Brain (organoid and tissue), 16 donors: ENCODE measurements at places on chromosomes 7 and 10.

DNA sequence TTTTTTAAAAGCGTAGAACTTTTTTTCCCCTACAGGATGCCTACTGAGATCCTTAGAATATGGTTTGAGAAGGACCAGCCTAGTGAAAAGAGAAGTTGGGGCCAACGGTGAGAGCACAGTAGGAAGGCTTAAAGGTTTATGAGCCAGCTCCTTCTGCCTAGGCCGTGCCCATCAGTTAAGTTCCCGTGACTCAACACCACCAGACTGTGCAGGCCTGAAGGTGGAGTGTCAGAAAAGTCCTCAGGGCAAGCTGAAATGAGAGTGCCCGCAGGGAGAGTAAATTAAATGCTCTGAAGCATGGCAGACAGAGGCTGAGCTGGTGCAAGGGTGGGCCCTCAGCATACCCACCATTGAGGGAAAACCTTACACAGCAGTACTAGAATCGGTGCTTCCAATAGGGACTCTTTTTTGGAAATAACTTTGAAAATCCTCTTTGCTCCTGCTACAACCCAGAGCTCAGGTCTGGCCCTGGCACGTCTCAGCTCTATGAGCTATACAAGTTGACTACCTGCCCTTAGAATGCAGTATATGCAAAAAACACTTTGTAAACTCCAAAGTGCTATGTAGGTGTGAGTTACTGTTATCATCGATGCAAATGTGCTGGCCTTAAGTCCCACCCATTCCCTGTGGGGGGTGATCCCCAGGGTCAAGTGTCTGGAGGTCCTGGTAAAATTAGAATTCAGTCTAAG, 15.2 kb upstream of the C10orf67 start:
- no peak for DNase-seq

- peak; percentile 92 for DNase-seq
These were observed 70.5 kb downstream of the ADCYAP1R1 start for GRCh38 chr7:31122649-31123058.

- no peak for DNase-seq
These were observed 21.1 kb downstream of the SLC29A4 start for GRCh38 chr7:5303591-5304505.

GRCh38 chr7:100720279-100720670, at the start of gene EPO:
Gene EPO, plus strand, starts transcription at chr7:100720468. Its CDS starts 513 bp downstream, at chr7:100720981.
- DNase-seq = no peak

DNA sequence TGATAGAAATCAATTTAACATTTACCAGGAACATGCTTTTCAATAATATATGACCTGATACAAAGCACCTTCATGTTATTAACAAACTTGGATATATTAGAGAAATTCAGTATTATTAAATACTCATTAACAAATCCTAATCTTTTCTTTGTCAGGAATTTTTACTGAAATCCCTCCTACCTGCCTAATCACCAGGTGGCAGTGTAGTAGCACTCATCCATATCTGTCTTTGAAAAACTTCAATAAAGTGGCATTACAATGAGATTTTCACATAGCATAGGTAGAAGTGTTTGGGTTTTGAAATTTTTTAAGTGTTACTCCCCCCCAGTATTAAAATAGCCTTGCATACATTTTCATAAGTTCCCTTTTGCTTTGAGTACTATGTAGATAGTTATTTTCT, 1246.6 kb upstream of the LRRN3 start:
- peak; percentile 39 for DNase-seq

- no peak for DNase-seq
These were observed 12.4 kb upstream of the ARHGAP12 start for GRCh38 chr10:31940839-31941653.
